ENCODE measurements at places on chromosomes 11 and 22.

- DNase-seq: no peak
Measured at GRCh38 chr11:10289765-10290380, 4.1 kb downstream of the SBF2 start.

- DNase-seq: no peak
Measured at GRCh38 chr11:120221115-120221752, 10.4 kb downstream of the OAF start.

DNA sequence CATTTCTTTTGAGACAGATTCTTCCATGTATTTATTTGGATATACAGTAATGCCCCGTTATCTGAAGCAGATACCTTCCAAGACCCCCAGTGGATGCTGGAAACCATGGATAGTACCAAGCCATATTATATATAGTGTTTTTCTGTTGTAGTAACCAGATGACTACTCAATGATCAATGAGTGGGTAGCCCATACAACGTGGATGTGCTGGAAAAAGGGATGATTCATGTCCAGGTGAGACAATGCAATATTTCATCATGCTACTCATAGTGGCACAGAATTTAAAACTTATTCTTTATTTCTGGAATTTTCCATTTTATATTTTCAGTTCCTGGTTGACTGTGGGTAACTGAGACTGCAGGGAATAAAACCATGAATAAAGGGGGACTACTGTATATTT is 427.5 kb downstream of the METTL15 start:
- DNase-seq: no peak

- no peak for DNase-seq
Measured at GRCh38 chr11:73851046-73851764, 25.4 kb downstream of the COA4 start.

DNA sequence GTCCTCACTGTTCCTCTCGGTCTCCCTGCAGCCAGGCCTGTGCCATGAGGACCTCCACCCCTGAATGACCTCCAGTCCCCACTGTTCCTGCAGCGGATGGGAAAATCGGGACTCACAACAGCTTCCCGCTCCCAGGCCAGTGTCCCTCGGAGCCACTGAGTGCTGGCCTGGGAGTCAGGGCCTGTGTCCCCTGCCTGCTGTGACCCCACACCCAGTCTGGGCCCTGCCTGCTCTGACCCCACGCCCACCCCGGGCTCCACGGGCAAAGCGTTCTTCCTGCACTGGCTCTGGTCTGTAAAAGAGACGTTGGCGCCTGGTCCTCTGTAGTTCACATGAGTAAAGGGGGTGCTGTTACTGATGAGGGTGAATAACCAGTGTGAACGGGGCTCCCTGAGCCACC is 73.0 kb upstream of the SHISAL1 start:
- no peak for DNase-seq

GRCh38 chr11:40306938-40307548 is 1152.4 kb downstream of the LRRC4C start:
- DNase-seq: no peak

DNA sequence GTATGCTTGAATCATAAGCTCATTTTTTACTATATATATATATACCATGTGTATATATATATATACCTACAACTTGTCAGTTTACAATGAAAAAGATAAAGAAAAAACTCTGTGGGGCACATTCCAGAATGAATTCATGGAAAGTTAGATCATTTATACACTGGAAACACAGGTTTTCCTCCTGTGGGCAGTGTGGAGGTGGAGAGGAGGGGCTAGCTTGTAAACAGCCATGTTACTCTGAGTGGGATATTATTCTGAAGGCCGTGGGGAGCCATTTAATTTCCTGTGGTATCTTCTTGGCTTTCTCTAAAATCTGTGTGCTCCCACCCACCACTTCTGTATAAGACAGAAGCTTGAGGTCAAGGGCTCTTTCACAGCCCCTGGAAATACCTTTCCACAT is 273.4 kb upstream of the MTNR1B start:
- DNase-seq: no peak
